ENCODE measurements at places on chromosomes 7 and 10.

- no peak for DNase-seq
Measured at GRCh38 chr10:133023216-133023843, 64.4 kb upstream of the ADGRA1 start.

GRCh38 chr10:93074597-93075368, 1.1 kb downstream of the CYP26A1 start:
- no peak for DNase-seq

DNA sequence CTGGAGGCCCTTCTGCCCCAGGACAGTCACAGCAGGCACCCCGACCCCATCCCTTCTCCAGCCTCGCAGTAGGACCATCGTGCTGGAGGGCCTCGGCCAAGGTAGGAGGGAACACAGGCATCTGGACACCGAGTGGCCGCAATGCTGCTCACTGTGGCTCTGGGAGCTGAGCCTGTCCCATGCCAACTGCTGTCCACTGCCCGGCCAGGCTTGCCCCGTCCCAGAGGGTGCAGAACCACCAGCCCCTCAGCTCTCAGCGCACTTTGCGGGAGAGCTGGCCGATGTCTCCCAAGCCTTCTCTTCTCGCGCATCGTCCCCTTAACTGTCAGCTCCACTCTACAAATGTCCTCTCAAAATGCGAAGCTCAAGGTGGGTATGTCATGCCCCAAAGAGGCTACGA, 197.2 kb downstream of the PTPRN2 start:
- DNase-seq = no peak

- no peak for DNase-seq
Measured at GRCh38 chr10:133252223-133252552, 14.5 kb downstream of the VENTX start.

DNA sequence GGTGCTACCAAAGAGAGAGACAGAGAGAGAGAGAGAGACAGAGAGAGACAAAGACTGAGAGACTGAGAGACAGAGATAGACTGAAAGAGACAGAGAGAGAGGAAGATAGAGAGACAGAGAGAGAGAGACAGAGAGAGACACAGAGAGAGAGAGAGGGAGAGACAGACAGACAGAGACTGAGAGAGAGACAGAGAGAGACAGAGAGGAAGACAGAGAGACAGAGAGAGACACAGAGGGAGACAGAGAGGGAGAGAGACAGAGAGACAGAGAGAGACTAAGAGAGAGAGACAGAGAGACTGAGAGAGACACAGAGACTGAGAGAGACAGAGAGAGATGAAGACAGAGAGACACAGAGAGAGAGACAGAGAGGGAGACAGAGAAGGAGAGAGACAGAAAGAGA, 91.2 kb downstream of the SFMBT2 start:
- no peak for DNase-seq

DNA sequence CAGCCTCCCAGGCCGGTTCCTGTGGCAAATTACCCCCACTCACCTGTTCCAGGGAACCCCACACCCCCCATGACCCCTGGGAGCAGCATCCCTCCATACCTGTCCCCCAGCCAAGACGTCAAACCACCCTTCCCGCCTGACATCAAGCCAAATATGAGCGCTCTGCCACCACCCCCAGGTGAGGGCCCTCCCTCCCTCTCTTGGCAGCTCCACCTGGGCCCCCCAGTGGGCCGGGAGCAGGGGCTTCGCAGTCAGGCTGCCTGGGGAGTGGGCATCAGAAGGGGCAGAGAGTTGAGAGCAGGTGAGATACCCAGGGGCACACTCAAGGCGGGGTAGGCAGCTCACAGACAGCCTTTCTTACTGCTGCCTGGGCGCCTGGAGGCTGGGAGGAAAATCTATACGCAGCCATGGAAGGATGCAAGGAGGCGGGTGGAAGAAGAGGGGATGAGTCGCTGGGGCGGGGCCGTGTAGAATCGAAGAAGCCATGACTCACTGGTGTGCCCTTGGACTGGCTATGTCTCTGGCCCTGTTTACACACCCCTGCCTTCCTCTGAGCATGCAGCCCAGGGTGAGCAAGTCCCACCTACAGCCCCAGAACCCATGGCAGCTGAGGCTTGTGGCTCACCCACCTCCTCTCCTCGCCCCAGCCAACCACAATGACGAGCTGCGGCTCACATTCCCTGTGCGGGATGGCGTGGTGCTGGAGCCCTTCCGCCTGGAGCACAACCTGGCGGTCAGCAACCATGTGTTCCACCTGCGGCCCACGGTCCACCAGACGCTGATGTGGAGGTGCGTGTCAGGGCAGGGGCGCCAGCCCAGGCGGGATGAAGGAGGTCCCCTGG, 48.6 kb upstream of the PPIF start:
- DNase-seq = peak; percentile 96

DNA sequence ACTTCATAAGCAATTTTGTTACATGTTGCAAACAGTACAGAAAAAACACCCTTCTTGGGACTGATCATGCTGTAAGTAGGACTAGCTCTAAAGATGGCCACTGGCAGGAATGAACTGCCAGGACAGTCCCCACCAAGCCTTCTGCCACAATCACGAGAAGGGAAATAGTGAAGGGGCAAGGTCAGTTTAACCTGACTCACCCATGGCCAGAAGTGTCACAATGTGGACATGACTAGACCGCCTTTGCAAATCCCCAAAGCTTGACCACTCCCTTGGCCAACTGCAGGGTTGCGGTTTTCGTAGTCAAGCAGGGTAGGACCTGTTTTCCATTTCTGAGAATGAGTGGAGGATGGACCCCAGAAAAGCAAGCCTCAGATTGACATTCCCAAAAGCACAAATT, 19.4 kb upstream of the FRAT2 start:
- no peak for DNase-seq

DNA sequence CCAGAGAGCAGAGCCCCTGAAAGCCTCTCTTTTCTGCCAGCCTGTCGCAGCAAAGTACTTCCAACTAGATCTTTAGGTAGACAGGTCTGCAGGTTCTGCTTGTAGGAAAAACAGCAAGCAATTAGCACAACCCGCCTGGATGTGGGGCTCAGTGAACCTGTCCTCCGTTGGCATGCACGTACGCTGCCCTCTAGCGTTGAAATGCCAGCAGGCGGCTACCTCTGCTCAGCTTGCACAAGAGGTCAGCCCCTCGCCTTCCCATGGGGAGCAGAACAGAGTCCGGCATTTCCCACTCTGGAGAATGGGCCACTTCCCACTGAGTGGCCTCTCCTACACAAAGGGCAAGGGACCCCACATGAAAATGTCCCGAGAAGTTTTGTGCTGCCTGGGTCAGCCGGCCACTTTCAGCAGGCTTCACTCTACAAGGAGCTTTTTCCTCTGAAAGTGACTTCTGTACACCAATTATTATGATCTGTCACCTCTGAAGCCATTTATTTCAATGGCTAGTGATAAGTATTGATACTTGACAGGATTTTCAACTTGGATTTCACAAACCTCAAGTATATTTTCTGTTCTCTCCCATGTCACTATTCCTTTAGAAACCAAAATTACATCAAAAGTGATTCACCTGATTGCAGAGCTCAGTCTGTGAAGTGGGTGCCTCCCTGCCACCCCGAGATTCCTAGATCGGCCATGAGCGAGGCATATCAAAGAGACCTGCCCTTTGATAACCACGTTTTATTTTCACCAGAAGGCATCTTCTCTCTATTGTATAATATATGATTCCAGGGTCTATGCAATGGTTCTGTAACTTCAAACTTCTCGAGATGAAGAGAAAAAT, 56.7 kb downstream of the JCAD start:
- DNase-seq = peak; percentile 57

GRCh38 chr10:16565604-16566003, 43.9 kb upstream of the C1QL3 start:
- no peak for DNase-seq

- DNase-seq = no peak
Measured at GRCh38 chr7:127973832-127974231, 57.4 kb downstream of the LRRC4 start.

DNA sequence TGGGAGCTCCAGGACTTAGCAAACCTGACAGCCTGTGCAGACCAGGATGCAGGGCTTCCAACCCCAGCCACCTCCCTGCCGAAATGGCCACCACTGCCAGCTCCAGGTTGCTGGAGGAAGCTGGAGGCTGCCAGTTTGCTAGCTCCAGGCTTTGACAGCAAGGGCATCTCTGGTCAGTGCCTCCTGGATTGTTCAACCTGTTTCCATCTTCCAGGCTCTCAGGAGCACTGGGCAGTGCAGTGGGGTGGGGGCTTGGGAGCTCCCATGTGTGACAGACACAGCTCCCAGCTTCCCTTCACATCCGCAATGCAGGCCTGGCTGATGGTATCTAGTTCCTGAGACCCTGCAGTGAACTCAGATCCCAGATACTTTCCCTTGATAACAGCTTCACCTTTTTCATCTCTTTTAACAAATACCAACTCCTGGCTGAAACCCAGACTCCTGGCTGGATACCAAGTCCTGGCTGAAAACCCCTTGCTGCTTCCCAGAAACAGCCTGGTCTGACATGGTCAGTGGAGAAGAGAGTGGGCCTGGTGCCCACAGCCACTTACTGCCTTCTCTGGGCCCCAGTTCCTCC, 20.8 kb upstream of the RET start:
- DNase-seq = no peak

- DNase-seq = peak; percentile 36
Measured at GRCh38 chr7:40175725-40176510, 41.1 kb downstream of the SUGCT start.

DNA sequence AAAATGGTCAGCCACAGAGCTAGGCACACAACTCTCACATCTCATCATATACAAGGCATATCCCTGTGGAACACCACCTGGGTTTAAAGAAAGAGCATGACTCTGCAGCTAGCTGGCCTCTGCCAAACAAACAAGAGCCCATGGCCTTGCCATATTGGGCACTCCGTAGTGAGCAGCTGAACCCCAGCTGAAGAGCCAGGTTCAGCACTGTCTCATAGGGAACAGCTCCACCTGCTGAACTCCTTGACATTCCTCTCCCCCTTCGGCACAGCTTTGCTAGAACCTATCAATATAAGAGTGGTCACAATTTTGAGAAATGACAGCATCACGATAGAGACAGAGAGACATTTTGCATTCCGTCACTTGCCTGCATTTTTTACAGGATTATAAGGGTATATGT, 20.0 kb downstream of the SORCS1 start:
- no peak for DNase-seq

DNA sequence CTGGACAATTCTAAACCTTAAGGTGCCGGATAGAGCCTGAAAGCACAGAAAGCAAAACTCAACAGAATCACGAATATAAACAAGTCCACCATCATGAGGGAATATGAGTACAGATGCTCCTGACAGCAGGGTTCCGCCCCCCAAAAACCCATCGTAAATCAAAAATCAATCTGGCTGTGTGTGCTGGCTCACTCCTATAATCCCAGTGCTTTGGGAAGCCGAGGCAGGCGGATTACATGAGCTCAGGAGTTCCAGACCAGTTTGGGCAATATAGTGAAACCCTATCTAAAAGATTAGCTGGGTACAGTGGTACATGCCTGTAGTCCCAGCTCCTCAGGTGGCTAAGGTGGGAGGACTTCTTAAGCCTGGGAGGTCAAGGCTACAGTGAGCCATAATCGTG, 12.2 kb downstream of the BUD31 start:
- no peak for DNase-seq
